DMS 273 treated with DMSO at 0.1 percent for 48 hours (cell line): ENCODE measurements at places on chromosomes 16 and 17.

DNA sequence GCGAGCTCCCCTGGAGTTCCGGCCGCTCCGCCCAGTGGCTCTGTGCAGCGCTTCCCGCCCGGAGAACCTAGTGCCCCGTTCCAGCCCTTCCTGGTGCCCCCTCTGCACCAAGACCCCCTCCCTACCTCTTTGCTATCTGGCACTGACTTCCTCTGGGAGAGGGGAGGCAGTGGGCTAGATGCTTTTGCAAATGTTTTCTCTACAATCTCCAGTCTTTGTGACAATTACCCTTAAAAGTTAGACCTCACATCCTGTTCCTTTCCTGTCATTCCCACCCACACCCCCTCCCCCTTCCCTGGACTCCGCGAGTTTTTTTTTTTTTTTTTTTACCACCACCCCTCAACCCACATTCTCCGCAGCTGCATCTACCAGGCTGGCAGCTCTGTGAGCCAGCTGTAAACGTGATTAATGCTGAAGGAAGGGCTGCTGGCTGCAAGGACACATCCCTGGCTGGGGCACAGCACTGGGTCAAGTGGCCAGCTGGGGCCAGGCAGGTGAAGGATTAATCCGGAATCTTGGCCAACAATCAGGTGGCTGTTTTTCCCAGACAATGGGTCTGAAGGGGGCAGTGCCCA, 101.5 kb downstream of the MGAT5B start:
- DNase-seq = no peak

DNA sequence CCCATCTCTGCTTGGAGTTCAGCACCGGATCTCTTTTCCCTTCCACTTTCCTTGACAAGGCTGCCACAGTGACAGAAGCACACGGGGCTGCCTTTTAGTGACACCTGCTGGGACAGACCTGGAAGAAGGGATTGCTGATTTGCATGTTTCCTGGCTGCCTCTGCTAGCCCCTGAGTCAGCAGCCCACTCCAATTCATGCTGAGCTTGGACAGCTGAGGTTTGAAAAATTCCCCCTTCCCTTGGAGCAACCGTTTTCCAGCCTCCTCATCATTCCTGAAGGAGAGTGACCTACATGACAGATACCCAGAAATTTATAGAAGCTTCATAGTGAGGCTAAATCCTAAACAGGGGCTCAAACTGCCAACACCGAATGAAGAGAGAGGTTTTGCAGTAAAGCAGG, 18.8 kb upstream of the RBL2 start:
- DNase-seq = no peak

GRCh38 chr16:27109666-27110523, 43.2 kb downstream of the C16orf82 start:
- DNase-seq = no peak

DNA sequence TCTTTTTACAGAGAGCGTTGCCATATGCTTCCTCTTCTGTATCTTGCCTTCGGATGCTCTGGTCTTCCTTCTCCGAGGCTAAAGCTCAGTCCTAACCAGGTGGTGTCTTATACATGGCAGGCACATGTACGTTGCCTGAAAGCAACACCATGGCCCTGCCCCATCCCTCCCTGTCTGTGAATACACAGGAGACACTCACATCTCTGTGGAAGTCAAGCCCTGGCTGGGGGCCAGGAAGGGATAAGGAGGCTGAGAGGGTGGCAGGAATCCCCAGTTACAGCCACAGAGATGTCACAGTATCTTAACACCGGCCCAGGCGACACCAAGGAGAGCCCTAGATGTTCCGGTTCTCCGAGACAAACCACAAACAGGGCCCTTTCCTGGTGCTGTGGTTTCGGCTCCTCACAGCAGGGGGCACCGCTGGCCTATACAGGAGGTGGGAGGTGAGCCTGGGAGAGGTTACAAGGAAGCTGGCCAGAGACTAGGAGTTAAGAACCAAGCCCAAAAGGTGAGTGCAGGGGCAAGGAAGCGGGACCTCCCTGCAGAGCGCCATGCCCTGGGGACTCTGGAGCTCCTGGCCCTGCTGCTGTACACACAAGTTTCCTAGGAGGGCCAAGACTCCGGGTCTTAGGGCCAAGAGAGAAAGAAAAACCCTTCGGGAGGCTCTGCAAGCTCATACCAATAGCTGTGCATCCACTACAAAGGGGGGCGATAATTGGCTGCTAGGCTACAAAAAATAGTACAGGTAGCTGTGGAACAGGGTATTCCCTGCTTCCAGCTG, 41.7 kb downstream of the SRL start:
- DNase-seq = peak; percentile 42

- DNase-seq = no peak
These were observed 228.8 kb downstream of the CDH11 start for GRCh38 chr16:64892835-64893785.
